ENCODE measurements at places on chromosomes 16 and 17.

GRCh38 chr16:10597187-10597601 is 16.8 kb upstream of the EMP2 start:
- no peak overlapping the region for H3K27ac ChIP-seq
- H3K27me3 ChIP-seq, result no peaks in the 10 kb centered on the region
- H3K4me3 ChIP-seq, result no peak overlapping the region
- no peaks in the 10 kb centered on the region for H3K36me3 ChIP-seq
- H3K4me1 ChIP-seq, result peaks cover 15% of the 10 kb centered on the region

DNA sequence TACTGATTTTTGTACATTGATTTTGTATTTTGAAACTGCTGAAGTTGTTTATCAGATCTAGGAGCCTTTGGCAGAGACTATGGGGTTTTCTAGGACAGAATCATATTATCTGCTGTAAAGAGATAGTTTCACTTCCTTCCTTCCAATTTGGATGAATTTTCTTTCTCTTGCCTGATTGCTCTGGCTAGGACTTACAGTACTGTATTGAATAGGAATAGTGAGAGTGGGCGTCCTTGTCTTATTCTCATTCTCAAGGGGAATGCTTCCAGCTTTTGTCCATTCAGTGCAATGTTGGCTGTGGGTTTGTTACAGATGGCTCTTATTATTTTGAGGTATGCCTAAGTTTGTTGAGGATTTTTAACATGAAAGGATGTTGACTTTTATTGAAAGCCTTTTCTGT is 290.1 kb downstream of the MAP2K4 start:
- no peaks in the 10 kb centered on the region for H3K27me3 ChIP-seq
- no peak for DNase-seq
- H3K27ac ChIP-seq, result no peak overlapping the region
- no peaks in the 10 kb centered on the region for H3K4me1 ChIP-seq

DNA sequence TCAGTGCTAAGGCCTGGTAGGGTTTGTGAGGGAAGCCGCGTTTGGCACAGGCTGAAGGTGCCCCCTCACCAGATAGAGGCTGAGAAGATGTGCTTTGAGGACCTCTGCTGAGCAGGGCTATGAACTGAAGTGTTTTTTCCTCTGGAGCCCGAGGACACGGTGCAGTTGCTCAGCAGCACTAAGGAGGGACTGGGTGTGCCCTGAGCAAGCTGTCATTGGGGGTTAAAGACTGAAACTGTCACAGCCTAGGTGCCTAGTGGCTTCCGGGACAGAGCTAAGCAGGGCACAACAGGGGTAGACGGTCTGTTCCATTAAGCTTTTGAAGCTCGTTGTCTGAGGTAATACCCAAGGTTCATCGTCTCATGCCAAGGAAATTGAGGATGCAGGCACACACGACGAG is 24.8 kb upstream of the ASGR2 start:
- H3K36me3 ChIP-seq, result no peaks in the 10 kb centered on the region
- no peak overlapping the region for H3K4me3 ChIP-seq
- no peak for DNase-seq
- no peaks in the 10 kb centered on the region for H3K27me3 ChIP-seq

DNA sequence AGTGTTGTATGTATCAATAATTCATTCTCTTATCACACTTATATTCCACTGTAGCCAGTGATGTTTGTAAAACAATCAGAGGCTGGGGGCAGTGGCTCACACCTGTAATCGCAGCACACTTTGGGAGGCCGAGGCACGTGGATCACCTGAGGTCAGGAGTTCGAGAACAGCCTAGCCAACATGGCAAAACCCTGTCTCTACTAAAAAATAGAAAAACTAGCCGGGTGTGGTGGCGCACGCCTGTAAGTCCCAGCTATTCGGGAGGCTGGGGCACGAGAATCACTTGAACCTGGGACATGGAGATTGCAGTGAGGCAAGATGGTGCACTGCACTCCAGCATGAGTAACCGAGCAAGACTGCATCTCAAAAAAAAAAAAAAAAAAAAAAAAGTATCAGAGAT is 217.0 kb downstream of the CPPED1 start:
- H3K36me3 ChIP-seq, result no peaks in the 10 kb centered on the region
- no peak for DNase-seq
- H3K27ac ChIP-seq, result no peak overlapping the region
